ENCODE measurements at places on chromosomes 7 and 10. TPM values are rescaled to one million over a fixed set of nuclear protein-coding genes. Genes with fewer than 3 reads are reported as not detected.

GRCh38 chr7:97846945-97847344 lies 25.3 kb downstream of the ASNS start:
- no peaks in the 10 kb centered on the region for H3K27me3 ChIP-seq
- peaks cover 8% of the 10 kb centered on the region for H3K36me3 ChIP-seq
- no peak overlapping the region for H3K27ac ChIP-seq

- H3K4me1 ChIP-seq, result no peaks in the 10 kb centered on the region
- no peak for DNase-seq
- H3K36me3 ChIP-seq, result no peaks in the 10 kb centered on the region
- H3K4me3 ChIP-seq, result no peak overlapping the region
These were observed 40.5 kb downstream of the AMZ1 start for GRCh38 chr7:2728316-2729030.

DNA sequence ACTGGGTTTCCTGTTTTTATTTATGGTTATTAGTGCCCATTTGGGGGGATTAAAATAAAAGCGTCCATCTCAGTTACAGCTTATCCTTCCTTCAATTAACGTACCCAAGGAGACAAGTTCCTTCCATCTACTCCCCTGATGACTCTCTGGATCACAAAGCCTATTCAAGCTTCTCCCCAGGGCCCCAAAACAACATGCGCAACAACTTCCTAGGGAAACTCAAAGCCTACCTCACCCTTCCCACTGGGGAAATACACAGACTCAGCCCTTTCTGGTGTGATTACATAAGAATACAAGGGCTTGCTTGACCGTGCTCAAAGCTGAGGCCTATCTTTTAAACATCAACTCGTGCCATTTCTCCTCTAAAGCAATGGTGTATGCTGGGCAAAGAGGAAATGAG lies 112.4 kb downstream of the CDK6 start:
- no peak overlapping the region for H3K4me3 ChIP-seq
- H3K36me3 ChIP-seq, result peaks cover 17% of the 10 kb centered on the region
- no peak overlapping the region for H3K27ac ChIP-seq
- H3K4me1 ChIP-seq, result peaks cover 2% of the 10 kb centered on the region
- H3K27me3 ChIP-seq, result no peaks in the 10 kb centered on the region

- H3K4me1 ChIP-seq, result no peaks in the 10 kb centered on the region
- H3K36me3 ChIP-seq, result no peaks in the 10 kb centered on the region
- no peak overlapping the region for H3K27ac ChIP-seq
- no peak for DNase-seq
- H3K27me3 ChIP-seq, result no peaks in the 10 kb centered on the region
These were observed 245.9 kb downstream of the KCNMA1 start for GRCh38 chr10:77391605-77392235.

- no peaks in the 10 kb centered on the region for H3K36me3 ChIP-seq
- no peaks in the 10 kb centered on the region for H3K4me1 ChIP-seq
- no peak overlapping the region for H3K4me3 ChIP-seq
- H3K27ac ChIP-seq, result no peak overlapping the region
- H3K27me3 ChIP-seq, result no peaks in the 10 kb centered on the region
These were observed 121.6 kb upstream of the KLF6 start for GRCh38 chr10:3906511-3907111.

TSPAN33 gene
- total RNA-seq, result 3.0 TPM

DNA sequence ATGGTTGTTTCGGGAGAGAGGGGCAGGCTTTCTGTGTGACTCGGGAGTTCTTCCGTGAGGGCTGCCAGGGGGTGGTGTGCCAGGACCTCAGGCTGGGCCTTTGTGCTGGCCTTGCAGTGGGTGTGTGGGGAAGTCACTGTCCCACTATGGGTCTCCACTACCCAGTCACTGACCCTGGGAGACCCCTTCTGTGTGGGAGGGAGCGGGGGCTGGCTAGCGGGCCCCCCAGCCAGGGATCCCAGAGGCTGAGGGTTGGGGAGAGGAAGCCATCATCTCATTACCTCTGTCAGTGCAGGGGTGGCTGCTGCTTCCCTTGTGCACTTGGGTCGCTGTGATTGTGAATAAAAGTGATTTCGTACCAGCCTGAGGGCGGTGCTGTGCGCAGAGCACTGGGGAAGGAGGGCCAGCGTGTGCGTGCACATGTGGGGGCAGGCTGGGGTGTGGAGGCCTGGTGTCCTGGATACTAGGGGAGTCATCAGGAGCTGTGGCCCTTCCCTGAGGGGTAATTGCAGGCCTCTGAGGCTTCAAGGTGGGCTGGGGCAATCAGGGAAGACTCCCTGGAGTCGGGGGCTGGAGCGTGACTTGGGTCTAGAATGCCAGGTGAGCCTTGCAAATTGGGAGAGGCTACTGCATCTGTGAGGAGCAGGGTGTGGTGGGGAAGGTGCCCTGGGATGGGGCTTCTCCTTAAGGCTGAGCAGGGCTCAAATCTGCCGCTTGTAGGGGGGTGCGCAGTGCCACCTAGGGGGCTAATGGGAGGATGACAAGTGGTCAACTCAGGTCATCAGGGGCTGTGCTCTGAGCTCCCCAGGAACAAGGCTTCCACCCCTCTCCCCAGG lies 98.9 kb downstream of the NEURL1 start:
- H3K4me1 ChIP-seq, result no peaks in the 10 kb centered on the region
- H3K4me3 ChIP-seq, result no peak overlapping the region
- H3K36me3 ChIP-seq, result no peaks in the 10 kb centered on the region
- no peak overlapping the region for H3K27ac ChIP-seq
- no peaks in the 10 kb centered on the region for H3K27me3 ChIP-seq
- no peak for DNase-seq

- no peaks in the 10 kb centered on the region for H3K36me3 ChIP-seq
- H3K27me3 ChIP-seq, result no peaks in the 10 kb centered on the region
- DNase-seq, result no peak
- no peak overlapping the region for H3K4me3 ChIP-seq
- H3K4me1 ChIP-seq, result no peaks in the 10 kb centered on the region
These were observed 23.5 kb downstream of the CH25H start for GRCh38 chr10:89183571-89183970.

- H3K4me1 ChIP-seq, result no peaks in the 10 kb centered on the region
- no peak for DNase-seq
- H3K36me3 ChIP-seq, result no peaks in the 10 kb centered on the region
- H3K4me3 ChIP-seq, result no peak overlapping the region
- no peak overlapping the region for H3K27ac ChIP-seq
- no peaks in the 10 kb centered on the region for H3K27me3 ChIP-seq
These were observed 636.5 kb downstream of the DNAJB9 start for GRCh38 chr7:109206196-109206595.

- H3K27ac ChIP-seq, result no peak overlapping the region
- H3K4me3 ChIP-seq, result no peak overlapping the region
- peaks cover 10% of the 10 kb centered on the region for H3K27me3 ChIP-seq
- H3K36me3 ChIP-seq, result no peaks in the 10 kb centered on the region
- no peak for DNase-seq
- no peaks in the 10 kb centered on the region for H3K4me1 ChIP-seq
These were observed 485 bp downstream of the ALOX5 start for GRCh38 chr10:45374350-45375052.

- no peak for DNase-seq
- peaks cover 22% of the 10 kb centered on the region for H3K36me3 ChIP-seq
- peaks cover 25% of the 10 kb centered on the region for H3K4me1 ChIP-seq
- H3K27me3 ChIP-seq, result no peaks in the 10 kb centered on the region
These were observed 495 bp downstream of the EIF3B start for GRCh38 chr7:2354939-2355704.

- H3K4me3 ChIP-seq, result no peak overlapping the region
- no peaks in the 10 kb centered on the region for H3K4me1 ChIP-seq
- no peak overlapping the region for H3K27ac ChIP-seq
- H3K27me3 ChIP-seq, result no peaks in the 10 kb centered on the region
These were observed 134.6 kb upstream of the ITGB1 start for GRCh38 chr10:33092596-33092995.

DNA sequence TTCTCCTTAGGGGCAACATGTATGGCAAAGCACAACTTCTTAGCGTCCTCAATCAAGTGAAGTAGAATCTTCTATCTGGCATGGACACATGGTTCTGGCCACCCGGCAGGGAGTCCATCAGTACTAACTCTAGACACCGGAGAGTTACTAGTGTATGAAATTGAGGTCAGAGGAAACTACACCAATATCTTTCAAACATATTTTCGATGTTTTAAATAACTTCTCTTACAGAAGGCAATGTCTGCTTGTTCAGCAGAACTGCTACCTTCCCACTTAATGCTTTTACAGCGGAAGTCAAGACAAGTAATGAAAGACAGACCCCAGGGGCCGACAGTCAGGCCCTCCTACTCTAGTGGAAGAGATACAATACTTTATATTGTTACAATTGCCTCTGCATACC lies 89.9 kb downstream of the RNF216 start:
- H3K27ac ChIP-seq, result no peak overlapping the region
- H3K27me3 ChIP-seq, result no peaks in the 10 kb centered on the region
- peaks cover 85% of the 10 kb centered on the region for H3K4me1 ChIP-seq
- H3K4me3 ChIP-seq, result no peak overlapping the region

- no peak overlapping the region for H3K4me3 ChIP-seq
- no peaks in the 10 kb centered on the region for H3K27me3 ChIP-seq
- no peaks in the 10 kb centered on the region for H3K36me3 ChIP-seq
These were observed 576.1 kb upstream of the LRRTM3 start for GRCh38 chr10:66349726-66350125.

DNA sequence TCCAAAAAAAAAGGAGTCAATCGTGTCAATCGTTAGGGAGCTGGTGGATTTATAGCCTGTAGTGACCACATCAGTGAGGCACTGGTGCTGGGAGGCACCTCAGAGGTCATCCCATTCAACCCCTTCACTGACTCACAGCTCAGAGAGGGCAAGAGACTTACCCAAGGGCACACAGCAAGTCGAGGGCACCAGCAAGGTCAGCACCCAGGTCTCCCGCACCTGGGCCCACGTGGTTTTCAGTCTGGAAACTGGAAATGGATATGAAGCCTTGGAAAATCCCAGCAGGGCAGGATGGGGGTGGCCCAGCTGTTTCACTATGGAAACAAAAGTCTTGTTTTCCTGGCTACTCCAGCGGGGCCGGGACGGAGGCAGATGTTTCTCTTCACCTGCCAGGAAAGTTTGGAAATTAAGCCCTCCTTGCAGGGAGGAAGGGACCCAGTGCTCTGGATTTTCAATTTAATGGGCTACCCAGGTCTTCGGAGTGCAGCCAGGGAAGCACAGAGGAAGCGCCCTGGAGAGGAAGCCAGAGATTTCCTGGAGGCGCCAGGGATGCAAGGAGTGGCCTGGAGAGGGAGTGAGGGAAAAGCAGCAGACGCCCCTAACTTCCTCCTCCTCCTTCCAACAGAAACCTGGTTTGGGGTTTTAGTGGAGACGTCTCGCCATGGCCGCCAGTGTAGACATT lies 157.2 kb upstream of the TNRC18 start:
- no peaks in the 10 kb centered on the region for H3K36me3 ChIP-seq
- H3K4me3 ChIP-seq, result no peak overlapping the region
- no peak for DNase-seq

GRCh38 chr10:131695496-131696165 lies 205.2 kb upstream of the PPP2R2D start:
- no peaks in the 10 kb centered on the region for H3K4me1 ChIP-seq
- no peak for DNase-seq
- H3K4me3 ChIP-seq, result no peak overlapping the region
- H3K27me3 ChIP-seq, result no peaks in the 10 kb centered on the region
- no peak overlapping the region for H3K27ac ChIP-seq

NANOS1 gene
- total RNA-seq, result not detected

DNA sequence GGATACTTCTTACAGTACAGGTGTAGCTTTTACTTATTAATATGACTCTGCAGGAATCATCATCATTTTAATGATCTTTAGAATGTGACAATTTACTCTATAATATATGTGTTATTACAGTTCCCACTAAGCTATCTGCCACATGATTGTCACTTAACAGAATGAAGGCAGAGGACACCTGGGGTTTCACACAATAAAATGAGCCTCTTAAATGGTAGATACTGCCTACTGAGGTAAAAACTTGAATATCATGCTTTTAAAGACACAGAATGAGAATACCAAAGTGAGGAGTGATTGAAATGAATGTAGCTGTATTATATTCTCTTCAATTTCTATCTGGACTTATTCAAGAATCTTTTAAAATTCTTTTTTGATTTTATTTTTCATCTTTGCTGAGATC lies 1255.3 kb upstream of the LRRN3 start:
- no peaks in the 10 kb centered on the region for H3K27me3 ChIP-seq
- H3K4me1 ChIP-seq, result no peaks in the 10 kb centered on the region
- no peak overlapping the region for H3K4me3 ChIP-seq
- no peaks in the 10 kb centered on the region for H3K36me3 ChIP-seq

- peaks cover 26% of the 10 kb centered on the region for H3K4me1 ChIP-seq
- peak overlapping the region; percentile 90 for H3K27ac ChIP-seq
- H3K36me3 ChIP-seq, result peaks cover 5% of the 10 kb centered on the region
- peak; percentile 54 for DNase-seq
- no peaks in the 10 kb centered on the region for H3K27me3 ChIP-seq
- H3K4me3 ChIP-seq, result peak overlapping the region; percentile 85
These were observed 40.8 kb downstream of the HK1 start for GRCh38 chr10:69318867-69319727.

DNA sequence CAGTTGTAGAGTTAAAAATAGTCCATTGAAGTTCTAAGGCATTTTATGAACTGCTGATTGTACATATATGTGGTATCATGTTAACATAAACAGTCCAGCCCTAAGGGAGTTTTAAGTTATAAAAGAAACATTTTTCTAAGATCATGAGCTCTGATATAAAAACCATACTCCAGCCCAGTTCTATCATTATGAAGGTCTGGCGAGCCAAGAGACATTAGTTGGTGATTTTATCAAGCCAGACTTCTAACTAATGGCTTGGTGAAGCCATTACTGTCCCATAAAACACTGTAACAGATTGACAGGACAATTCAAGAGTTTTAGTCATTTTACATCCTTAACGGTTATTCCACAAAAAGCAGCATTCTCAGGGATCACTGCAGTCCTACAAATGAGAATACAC lies 221.6 kb downstream of the RNLS start:
- no peaks in the 10 kb centered on the region for H3K27me3 ChIP-seq
- H3K36me3 ChIP-seq, result no peaks in the 10 kb centered on the region
- no peak for DNase-seq
- H3K27ac ChIP-seq, result no peak overlapping the region

GRCh38 chr7:25424855-25425254 lies 196.6 kb upstream of the NPVF start:
- H3K4me3 ChIP-seq, result no peak overlapping the region
- DNase-seq, result no peak
- H3K27ac ChIP-seq, result no peak overlapping the region
- H3K4me1 ChIP-seq, result no peaks in the 10 kb centered on the region
- H3K36me3 ChIP-seq, result no peaks in the 10 kb centered on the region
- H3K27me3 ChIP-seq, result no peaks in the 10 kb centered on the region
